Kidney glomerular epithelial cell (primary cell): ENCODE measurements at places on chromosomes 3 and 15.

GRCh38 chr15:42672444-42672843 is 64.5 kb downstream of the CDAN1 start:
- no peak for DNase-seq

GRCh38 chr15:92954578-92954977 is 54.5 kb downstream of the CHD2 start:
- no peak for DNase-seq

- DNase-seq, result no peak
Observed at GRCh38 chr3:146345900-146346299, 95.0 kb upstream of the PLSCR4 start.

DNA sequence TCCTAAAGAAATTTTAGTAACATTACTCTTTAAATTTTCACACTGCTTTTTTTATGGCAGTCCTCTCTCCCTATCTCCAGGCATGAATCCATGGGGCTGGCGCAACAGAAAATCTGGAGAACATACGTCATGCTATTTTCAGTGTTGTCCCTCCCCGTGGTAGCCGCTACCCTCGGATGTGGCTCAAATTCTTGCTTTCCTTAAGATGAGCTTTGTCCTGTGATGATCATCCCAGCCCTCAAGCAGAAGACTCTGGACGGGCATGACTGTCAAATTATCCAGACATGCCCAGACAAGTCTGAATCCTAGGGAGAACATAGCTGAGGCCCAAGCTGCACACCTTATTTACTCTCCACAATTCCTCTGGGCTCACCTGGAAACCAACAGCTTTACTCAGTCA is 49.1 kb downstream of the FMN1 start:
- no peak for DNase-seq

DNA sequence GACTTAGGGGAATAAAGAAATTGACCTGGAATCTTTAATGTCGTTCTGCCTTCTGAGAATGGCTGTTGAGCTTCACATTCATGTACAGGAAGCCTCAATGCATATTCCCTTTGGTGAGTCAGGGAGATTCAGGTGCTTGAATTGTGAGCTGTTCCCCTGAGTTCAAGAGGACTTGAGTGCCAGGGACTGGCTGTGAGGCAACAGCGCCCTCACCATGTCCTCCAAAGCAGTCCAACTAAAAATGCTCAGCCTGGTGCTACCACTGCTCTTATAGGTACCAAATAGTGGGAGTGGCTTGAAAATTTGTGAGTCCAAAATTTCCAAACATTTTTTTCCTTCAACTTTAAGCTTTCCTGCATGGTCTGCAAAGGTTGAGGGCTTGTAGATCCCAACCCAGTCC is 54.1 kb downstream of the LEO1 start:
- no peak for DNase-seq

DNA sequence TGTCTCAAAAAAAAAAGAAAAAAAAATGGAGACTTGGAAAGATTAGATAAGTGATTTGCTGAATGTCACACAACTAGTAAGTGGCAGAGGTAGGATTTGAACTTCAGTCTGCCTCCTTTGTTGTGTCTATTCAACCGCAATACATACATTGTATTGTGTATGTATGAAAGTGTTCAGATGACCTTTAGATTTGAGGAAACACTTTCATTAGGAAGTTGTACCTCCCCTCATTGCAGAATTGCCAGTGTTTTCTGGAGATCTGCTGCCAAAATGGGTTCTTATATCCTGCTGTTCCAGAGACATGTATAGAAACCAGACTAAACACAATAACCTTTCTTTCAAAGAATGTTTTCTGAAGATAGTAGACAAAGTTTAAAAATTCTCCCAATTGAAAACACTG is 247.4 kb upstream of the TBL1XR1 start:
- DNase-seq, result no peak

DNA sequence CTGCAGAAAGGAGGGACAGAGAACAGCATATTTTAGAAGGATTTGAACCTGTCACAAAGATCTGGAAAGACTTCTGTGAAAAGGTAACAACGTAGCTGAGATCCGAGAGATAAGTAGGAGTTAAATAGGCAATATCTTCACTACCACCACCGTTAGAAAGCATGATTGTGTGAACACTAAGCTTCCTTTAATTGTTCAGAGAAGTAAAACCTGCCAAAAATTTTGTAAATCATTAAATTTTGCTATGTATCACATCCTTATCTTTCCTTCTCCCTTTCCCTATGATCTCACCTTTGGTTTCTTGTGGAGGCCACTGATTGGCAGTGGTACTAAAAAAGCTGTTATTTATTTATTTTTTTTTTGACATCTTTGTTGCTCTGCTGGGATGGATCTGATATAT is 346.9 kb downstream of the NLGN1 start:
- DNase-seq, result no peak

GRCh38 chr3:149340310-149340933 is 7.0 kb upstream of the TM4SF18 start:
- peak; percentile 56 for DNase-seq
